ENCODE measurements at places on chromosomes 4 and X.

GRCh38 chr4:69882150-69882549, 22.2 kb upstream of the SULT1E1 start:
- DNase-seq = no peak

DNA sequence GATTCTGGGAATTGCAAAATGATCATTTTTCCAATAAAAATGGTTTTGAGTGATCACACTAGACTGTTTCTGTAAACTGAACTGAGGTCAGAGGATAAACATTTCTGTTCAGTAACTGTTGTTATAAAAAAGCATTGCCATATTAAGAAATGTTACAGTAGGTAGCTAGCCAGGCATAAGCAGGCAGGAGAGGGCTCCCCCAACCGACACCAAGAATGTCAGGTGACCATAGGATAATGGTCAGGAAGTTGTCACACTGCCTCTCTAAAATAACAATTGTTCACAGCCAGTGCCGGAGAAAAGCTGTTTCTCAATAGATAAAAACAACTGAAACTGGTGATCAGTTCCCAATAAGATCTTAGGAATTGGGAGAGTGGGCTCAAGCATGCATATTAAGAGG, 306.2 kb upstream of the SLIT2 start:
- DNase-seq = no peak

- DNase-seq = no peak
Observed at GRCh38 chr4:10577018-10577417, 107.5 kb downstream of the CLNK start.

DNA sequence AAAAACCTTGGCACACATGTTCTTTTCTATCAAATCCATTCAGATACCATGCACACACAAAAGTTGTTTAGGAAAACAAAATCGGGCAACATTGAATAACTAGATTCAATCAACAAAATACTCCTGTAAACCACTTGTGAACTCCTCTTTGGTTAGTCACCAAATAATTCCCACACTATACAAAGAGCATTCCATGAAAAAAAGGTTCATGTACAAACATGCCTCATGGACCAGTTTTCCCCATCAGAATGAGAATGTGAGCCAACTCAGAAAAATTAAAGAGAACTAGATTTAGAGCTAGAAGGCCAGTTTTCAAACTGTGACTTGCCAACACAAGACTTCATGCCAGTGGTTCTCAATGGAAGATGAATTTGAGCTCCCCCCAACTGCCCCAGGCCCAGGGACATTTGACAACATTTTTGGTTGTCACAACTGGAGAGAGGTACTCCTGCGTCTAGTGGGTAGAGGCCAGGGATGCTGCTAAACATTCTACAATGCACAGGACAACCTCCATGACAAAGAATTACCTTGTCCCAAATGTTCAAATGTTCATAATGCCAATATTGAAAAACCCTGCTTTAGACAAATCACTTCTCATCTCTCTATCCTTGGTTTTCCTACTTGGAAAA, 55.4 kb downstream of the GPC3 start:
- DNase-seq = no peak

- no peak for DNase-seq
Observed at GRCh38 chrX:130444641-130445336, 43.0 kb downstream of the RBMX2 start.

DNA sequence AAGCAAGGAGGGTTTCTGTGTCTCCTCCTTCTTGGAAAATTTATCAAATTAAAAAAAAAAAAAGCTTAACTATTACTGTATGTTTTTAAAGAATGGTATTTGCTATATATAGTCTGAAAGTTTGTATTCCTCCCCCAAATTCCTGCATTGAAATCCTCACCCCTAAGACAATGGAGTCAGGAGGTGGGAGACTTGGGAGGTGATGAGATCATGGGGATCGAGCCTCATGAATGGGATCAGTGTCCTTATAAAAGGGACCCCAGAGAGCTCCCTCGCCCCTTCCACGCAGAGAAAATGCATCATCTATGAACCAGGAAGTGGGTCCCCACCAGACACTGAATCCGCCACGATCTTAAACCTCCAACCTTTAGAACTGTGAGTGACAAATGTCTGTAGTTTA, 50.1 kb downstream of the DHRSX start:
- DNase-seq = no peak

DNA sequence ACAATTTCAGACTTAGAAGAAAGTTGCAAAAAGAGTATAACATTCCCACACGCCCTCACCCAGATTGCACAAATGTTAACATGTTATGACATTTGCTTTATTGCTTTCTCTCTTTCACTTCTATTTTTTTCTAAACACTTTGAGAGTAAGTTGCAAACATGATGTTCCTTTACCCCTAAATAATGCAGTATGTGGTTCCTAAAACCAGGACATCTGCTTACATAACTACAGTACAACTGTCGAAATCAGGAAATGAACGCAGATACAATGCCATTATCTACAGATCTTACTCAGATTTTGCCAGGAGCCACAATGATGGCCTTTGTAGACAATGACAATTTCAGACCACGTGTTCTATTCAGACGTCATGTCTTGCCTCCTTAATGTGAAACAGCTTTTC, 22.4 kb downstream of the SH3TC1 start:
- DNase-seq = no peak

GRCh38 chrX:47579537-47579936, 2.7 kb upstream of the TIMP1 start:
- DNase-seq = no peak

GRCh38 chr4:140085062-140085622, 68.8 kb downstream of the MAML3 start:
- no peak for DNase-seq

- DNase-seq = no peak
Observed at GRCh38 chr4:185700048-185700447, 111.9 kb downstream of the SORBS2 start.

- DNase-seq = no peak
Observed at GRCh38 chrX:29926659-29927058, 288.7 kb upstream of the MAGEB2 start.

DNA sequence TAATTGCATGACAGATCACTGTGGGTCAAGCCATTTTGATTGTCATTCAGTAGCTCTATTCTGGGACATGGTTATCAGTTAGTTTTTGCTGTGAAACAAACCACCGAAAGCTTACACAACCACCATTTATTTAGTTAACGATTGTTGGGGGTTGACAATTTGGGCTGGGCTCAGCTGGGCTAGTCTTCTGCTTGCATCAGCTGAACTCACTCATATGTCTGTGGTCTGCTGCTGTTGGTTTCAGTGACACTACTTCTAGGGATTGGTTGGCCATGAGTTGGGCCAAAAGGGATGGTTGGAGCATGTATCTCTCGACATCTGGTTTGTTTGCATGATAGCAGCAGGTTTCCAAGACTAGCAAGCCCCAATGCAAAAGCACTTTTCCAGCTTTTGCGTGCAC, 5.3 kb upstream of the SMIM10 start:
- no peak for DNase-seq

- DNase-seq = no peak
Observed at GRCh38 chr4:32140636-32141035, 1420.5 kb downstream of the PCDH7 start.

DNA sequence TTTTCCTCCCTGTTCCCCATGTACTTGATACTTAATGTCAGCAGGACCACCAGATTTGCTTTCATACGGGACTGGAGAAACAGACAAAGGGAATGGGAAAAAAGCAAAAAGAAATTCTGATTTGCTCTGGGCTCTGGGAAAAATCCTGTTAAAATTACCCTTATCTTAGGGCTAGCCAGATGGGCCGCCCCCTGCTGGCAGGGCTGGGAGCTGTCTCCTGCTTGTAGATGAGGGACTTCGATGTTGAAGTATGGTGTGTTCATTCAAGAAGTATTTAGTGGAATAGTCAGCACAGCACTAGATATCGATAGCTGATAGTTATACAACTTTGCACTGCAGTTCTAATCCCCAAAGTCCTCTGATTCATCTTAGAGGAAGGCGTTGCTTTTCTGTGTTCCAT, 45.8 kb downstream of the BCORL1 start:
- DNase-seq = peak; percentile 31

DNA sequence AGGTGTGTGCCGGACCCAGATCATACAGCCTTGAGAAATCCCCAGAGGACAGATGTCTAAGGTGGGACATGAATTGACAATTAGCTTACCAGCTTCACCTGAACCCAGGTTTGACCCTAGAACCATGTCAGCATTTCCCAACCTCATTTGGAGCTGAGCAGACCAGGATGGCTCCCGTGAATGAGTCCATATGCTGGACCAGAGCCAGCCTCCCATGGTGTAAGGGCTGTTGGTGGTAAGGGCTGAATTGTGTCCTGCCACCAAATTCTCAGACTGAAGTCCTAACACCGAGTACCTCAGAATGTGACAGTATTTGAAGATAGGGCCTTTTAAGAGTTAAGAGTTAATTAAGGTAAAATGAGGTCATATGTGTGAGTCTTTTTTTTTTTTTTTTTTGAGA, 88.3 kb downstream of the SLC34A2 start:
- no peak for DNase-seq

DNA sequence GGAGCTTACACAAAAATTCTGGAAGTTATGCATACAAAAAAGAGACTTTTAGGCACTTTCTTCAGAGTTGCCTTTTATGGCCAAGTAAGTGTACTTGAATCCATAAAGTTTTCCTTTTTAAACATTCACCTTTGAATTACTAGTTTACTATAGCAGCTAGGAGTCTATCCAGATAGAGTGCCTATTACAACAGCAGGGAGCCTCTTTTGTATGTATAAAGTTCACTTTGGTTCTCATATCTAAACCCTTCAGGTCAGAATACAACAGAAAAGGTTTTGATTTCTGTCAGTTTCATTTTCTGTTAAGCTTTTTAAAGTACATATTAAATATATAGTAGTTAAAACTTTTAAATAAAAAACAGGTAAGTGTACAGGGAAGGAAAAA, 51.4 kb upstream of the IL13RA1 start:
- DNase-seq = no peak

DNA sequence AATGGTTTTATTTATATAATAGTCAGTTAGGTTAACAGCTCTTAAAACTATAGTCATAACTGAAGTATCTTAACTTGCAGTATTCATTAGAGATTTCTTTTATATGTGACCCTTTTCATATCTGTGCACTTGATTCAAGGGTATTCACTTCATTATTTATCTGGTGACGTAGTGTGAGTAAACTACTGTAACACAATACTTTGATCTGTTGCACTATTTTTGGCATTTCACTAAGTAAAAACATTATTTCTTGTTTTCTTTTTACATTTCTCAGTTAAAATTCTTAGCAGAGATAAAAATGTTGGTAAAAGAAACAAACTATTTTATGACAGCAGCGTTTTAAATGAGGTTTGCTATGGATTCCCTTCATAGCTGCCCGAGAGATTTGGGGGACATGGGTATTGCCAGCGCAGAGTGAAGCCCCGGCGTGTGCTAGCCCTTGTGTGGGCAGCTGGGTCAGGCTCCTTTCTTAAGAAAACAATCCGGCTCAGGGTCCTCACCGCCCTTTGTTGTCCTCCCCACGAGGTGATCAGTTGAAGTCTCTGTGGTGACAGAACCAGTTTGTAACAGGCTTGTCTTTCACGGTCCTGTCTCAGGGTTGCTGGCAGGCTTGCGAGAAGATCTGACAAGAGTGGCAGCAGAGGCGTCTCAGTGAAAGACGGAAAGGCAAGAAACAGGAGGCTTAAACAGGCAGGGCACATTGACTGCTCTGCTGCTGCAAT, 293.4 kb downstream of the BMPR1B start:
- DNase-seq = no peak

DNA sequence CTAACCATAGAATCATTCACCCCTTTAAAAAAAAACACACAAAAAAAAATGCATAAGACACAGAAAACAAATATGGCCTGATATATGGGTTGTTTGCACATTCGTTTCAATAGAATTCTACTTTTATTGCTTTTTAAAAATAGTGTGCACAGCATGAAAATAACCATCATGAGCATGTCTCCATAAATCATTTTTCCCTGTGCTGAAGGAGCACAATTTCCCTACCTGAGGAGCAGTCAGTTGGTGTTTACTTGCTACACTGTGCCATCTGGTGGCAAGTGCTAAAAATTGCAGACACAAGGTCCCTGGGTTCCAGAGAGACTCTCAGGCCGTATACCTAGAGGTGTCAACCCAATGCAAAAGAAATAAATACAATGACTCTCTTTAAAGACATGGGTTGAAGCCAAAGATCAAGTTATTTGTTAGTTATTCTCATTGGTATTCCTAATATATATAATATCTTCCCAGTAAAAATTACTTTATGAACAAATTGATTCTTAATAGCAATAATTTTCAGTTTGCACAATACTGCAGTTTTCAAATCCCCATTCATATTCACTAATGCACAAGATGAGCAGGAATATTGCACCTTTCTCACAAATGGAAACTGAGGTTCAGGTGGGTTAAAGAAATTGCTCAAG, 551.4 kb downstream of the IQCM start:
- no peak for DNase-seq

DNA sequence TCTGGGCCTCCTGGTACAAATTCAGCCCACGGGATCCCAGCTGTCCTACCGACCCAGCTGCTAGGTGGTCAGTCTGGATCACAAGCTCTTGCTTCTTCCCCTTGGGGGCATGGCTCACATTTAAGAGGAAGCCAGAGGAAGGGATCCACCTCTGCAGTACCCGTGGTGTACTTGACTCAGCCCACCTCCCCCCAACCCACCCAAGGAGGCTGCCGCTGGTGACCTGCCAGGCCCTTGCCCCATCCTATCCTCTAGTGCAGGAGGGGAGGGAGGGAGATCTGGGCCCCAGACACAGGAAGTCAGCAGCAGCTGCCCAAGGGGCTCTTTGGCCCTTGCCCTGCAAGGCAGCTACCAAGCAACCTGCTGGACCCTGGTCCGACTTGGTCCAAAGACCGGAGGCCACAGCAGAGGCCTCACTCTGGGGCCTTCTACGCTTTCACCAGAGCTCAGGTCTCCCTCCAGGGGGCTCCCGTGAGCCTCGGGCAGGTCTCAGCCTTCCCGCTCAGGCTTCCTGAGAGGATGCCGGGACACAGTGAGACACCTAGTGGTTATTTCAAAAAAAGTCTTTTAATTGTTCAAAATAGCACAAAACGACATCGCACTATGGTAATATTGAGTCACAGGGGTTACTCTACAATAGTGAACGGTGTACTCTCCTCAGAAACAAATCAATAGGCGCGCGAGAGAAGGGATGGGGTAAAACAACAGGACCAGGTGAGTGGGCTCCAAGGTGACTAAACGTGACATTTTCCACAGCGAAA, 2.7 kb upstream of the RENBP start:
- DNase-seq = peak; percentile 74

DNA sequence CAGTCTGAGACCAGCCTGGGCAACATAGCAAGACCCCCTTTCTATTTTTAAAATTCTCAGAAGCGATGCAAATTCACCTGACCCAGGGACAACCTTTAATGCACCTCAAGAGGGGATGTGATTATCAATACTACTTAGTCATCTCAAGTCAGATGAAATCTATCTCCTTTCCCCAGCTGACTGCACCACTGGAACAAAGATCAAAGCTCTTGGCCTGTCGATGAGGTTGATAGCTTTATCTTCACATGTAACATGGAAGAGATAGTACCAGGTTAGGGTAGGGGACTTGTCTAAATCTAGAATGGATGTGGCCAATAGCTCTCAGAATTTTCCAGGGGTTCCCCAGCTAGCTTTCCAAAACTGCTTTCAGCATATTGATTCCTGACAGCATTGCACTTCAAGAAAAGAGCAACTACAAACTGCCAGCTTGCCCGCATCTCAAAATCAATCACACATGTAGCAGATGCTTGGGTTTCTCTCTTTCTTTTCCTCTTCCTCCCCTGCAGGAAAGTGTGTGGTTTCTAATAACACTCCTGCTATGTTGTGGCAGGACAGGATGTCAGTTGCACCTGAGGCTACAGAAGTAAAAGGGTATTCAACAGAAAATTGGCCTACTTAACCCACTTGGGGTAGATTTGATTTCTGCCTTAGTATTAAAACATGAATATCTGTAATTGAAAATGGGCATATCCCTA, 12.2 kb upstream of the TMEM164 start:
- DNase-seq = no peak

Measured in T follicular helper cell (primary cell).